ENCODE measurements at places on chromosomes 5 and 9.

GRCh38 chr5:82676661-82677060, 398.5 kb upstream of the RPS23 start:
- DNase-seq, result peak; percentile 77

GRCh38 chr5:148807851-148808250, 18.6 kb upstream of the ADRB2 start:
- DNase-seq, result peak; percentile 72

GRCh38 chr5:55923177-55923771, 71.5 kb downstream of the IL6ST start:
- DNase-seq, result peak; percentile 57

GRCh38 chr5:31347552-31347905, 154.0 kb downstream of the CDH6 start:
- DNase-seq, result no peak

- DNase-seq, result peak; percentile 54
Observed at GRCh38 chr5:74251141-74252035, 389.1 kb downstream of the ENC1 start.

- DNase-seq, result no peak
Observed at GRCh38 chr5:62576570-62577170, 1.9 kb upstream of the LRRC70 start.

DNA sequence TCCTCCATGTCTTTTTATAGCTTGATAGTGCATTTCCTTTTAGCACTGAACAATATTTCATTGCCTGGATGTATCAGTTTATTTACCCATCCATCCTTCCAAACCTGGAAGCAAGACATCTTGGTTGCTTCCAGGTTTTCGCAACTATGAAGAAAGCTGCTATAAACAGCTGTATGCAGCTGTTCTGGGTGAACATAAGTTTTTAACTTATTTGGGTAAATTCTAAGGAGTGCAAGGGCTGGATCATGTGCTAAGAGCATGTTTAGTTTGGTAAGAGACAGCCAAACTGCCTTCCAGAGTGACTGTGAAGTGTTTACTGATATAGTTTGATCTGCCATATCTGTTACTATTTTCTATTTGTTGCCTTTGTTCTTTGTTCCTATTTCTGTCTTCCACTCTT, 58.5 kb downstream of the CSF2 start:
- DNase-seq, result no peak

GRCh38 chr9:130927995-130928900, 10.8 kb downstream of the FIBCD1 start:
- no peak for DNase-seq

- no peak for DNase-seq
Observed at GRCh38 chr5:88813805-88814575, 69.0 kb downstream of the MEF2C start.

- DNase-seq, result no peak
Observed at GRCh38 chr9:83536332-83536731, 1.9 kb downstream of the FRMD3 start.
